Motor neuron (in vitro differentiated cells): ENCODE measurements at places on chromosomes 1 and 21. TPM values are rescaled to one million over a fixed set of nuclear protein-coding genes. Genes with fewer than 3 reads are reported as not detected.

The LRRN2 gene
- 12.5 and 13.8 TPM in 2 replicates for total RNA-seq

The UBXN10 gene
- 2.8 and 3.0 TPM in 2 replicates for total RNA-seq

The IGSF9 gene
- 10.1 and 10.3 TPM in 2 replicates for total RNA-seq

The AMPD1 gene
- total RNA-seq = not detected in 2 replicates

The LMNA gene
- total RNA-seq = 29.8 and 31.7 TPM in 2 replicates

The ZNF593OS gene
- total RNA-seq = 4.6 and 6.7 TPM in 2 replicates

The CFHR2 gene
- total RNA-seq = not detected in 2 replicates

The RNF223 gene
- 0.09 and 0.41 TPM in 2 replicates for total RNA-seq

The ANKRD65 gene
- total RNA-seq = 0.40 and 0.77 TPM in 2 replicates

The HSD3B1 gene
- 1.5 and 1.9 TPM in 2 replicates for total RNA-seq

The MROH7 gene
- 1.7 and 2.1 TPM in 2 replicates for total RNA-seq

The OXCT2 gene
- 1.3 and 1.8 TPM in 2 replicates for total RNA-seq

The OR2T11 gene
- total RNA-seq = 0.28 and 0.56 TPM in 2 replicates

The SYDE2 gene
- 2.7 and 3.8 TPM in 2 replicates for total RNA-seq

The JAM2 gene
- 11.2 and 14.3 TPM in 2 replicates for total RNA-seq

The KRTAP11-1 gene
- total RNA-seq = not detected in 2 replicates

The ADGRL4 gene
- 0.15 TPM in 1 of 2 replicates, not detected in the other for total RNA-seq

The CAPN9 gene
- total RNA-seq = 0.34 TPM in 1 of 2 replicates, not detected in the other

The NPHP4 gene
- total RNA-seq = 7.9 and 11.1 TPM in 2 replicates

The ORC1 gene
- total RNA-seq = 0.43 and 0.66 TPM in 2 replicates
